ENCODE measurements at places on chromosomes 5 and 9.

DNA sequence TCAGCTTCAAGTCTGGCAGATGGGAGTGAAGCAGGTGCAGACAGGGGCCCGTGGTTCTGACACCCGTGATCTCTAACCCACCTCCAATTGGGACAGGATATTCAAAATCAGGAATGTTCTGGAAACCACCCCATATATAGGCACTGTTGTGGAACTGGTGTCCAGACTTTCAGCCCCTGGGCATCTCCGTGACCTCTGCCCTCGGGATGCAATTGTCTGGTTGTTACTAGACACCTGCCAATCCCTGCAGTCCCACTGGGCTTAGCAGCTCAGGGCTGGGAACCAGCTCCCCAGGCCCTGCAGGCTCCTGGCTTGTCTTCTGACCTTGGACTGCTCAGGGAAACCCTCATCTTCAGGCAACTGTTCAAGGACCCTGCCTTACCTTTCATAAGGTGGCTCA, 38.8 kb downstream of the NTNG2 start:
- no peak for DNase-seq

DNA sequence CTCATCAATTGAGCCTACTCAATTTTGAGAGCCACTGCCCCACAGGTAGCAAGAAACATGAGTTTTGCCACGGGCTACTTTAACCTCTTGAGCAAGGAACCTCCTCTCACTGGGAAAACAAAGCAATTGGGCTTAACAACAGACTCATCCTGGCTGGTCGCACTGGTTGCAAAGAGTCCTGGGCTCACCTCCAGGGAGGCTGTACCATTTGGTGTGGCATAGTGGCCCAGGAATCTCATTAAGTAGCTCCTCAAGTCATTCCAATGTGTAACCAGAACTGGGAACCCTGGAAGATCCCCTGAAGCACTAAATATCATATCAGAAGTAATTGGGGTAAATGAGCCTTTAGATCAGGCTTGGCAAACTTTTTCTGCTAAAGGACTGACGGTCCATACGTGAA, 78.5 kb downstream of the MYO10 start:
- DNase-seq, result no peak

DNA sequence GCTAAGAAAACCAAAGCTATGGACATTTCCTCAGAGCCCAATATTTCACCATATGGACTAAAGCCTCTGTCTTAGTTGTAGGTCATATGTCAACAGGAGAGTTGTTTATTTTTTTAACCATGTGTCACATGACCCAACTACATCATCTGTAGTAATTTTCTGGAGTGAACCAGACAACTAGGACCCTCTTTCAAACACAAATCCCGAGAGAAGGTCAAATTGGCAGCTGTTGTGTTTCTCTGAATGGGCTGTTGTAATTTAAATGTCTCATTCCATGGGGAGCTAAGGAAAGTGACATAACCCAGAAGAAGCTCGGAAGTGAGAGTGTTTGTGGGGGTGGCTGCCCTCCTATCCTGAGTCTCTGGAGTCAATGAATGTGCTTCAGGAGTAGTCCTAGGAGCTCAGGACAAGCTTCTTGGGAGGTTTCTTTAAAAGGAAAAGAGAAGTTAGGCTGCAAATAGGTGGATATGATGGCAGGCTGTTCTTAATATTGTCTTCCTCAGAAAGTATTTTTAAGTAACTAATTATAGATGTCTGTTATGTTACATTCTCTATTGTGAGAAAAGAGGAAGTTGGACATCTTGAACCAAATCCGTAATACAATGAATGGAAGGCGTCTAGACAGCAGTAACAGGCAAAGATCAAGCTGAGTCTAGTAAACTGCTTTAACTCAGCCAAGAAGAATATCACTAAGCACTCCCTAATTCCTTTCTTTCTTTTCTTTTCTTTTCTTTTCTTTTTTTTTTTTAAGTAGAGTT, 50.1 kb downstream of the TMEM167A start:
- DNase-seq, result no peak

DNA sequence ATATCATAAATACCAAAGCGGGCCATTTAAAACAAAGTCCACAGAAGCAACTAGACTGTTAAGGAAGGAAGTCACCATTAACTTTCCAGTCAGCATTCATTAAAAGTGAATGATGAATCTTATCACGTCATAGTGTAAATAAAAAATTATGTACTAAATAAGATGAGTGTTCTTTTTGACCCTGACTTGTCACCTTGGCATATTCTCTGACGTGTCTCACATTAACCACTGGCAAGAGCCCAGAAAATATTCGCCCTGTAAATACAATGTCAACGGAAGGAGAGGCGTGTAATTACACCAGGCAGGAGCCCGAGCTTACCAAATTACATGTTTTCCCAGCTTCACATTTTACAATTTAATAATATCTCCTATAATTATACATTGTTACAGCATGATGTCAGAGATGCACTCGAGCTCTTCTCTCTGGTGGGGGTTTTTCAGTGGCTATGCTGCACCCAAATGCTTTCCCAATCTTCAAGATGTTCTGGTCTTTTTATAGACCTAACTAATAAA, 29.3 kb upstream of the UBE2QL1 start:
- no peak for DNase-seq

GRCh38 chr5:56950626-56951125, 1.2 kb downstream of the MIER3 start:
- DNase-seq, result no peak
